GM04504 (cell line): ENCODE measurements at places on chromosomes 12 and 14.
A peak's percentile ranks its signal among the peaks of the same experiment; 100 is the strongest.

- DNase-seq: no peak
Measured at GRCh38 chr12:48961801-48962200, 4.5 kb upstream of the ARF3 start.

GRCh38 chr12:52524241-52524897 lies 4.2 kb upstream of the KRT5 start:
- DNase-seq: no peak

GRCh38 chr14:61321385-61322010 lies at the start of gene PRKCH:
Gene PRKCH (plus strand): TSS chr14:61321579. CDS start chr14:61322102, 523 bp downstream.
- no peak for DNase-seq

GRCh38 chr12:46388427-46389021 lies 16.0 kb upstream of the SLC38A2 start:
- DNase-seq: no peak

DNA sequence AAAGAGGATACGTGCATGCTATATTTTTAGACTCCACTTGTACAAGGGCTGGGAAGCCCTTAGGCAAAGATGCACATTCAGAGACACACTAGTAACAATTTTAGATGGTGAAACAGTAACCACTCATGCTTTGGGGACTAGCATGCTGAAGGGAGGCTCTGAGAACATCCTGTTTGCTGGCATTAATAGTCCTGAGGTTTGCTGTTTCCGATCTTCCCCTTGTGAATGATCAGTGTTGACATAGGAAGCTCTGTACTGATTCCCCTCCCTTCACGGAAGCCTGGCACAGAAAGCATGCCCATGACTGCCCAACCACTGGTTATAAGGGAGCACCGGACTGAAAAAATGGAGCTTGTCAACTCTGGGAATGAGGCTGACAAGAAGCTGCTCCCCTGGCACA lies 164.6 kb downstream of the GCH1 start:
- DNase-seq: no peak

DNA sequence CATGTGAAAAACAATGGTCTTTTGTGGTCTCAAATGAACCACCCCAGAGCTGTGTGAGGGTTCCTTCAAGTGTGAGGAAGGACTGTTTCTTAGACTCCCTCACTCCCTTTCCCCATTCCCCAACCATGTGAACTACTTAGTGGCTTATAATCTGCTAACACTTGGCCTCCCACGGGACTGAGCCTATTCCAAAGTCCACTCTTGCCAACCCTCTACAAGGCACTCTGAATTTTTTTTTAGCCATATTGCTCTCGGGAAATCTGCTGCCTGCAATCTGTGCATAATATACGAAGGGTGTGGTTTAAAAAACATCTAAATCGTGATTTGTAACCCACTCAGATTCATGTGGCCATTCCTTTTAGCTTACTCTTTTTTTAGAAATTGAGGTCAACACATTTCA lies 2.6 kb downstream of the SVOP start:
- DNase-seq: no peak

DNA sequence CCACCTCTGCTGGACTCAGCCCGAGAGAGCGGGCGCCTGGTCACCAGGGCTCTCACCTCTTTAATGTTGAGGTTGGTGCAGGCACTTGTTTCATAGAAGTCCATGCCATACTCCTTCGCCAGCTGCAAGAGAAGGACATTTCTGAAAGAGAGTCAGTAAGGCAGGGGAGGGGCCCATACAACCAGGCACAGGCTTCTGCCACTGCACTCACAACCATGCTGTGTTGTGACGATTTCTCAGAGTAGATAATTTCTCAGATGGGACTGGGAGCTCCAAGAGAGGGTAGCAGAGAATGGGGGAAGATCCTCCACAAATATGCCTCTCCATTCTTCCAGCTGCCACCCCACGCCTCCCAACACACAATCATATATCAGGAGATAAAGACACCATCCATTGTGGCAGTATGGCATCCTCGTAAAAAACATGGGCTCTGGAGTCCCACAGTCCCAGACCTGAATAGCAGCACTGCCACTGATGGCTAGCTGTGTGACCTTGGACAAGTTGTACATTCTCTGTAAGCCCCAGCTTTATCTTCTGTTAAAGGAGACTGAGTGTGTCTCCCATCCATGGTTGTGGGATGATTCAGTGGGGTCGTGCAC lies 6.2 kb upstream of the GPX2 start:
- DNase-seq: no peak

GRCh38 chr14:104644656-104645378 lies 40.2 kb upstream of the TMEM179 start:
- no peak for DNase-seq

- DNase-seq: no peak
Measured at GRCh38 chr12:2161473-2161872, 108.7 kb downstream of the CACNA1C start.

DNA sequence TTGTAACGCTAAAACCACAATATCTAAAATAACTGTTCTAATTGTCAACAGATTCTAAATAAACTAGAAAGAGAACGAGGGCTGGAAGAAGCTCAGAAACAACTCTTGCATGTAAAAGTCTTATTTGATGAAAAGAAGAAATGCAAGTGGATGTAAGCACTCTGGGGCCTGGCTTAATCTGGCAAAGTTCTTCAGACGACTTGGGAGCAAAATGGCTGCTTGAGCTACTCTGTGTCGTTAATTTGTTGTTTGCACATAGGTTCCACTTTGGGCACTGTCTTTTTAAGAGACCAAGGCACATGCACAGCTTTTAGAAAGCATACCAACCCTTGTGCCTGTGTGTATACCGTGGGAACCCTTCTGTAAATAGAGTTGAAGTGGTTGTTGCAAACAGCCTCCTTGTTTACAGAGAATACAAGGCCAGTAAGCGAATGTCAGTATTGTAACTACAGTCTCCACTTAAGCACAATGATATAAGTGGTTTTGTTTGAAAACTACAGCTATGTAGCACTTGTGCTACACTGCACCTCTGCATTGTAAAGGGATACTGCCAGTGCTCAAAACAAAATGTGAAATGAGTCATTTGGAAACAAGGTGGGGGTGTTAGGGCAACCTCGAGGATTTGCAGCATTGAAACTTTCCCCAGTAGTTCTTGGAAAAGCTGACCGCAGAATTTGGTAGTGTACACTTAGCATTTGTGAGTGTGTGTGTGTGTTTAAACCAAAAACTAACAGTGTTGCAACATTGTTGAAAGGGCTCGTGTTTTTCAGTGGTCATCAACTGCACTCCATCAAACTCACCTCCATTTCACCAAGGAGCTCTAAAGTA lies 154.3 kb downstream of the CEP83 start:
- no peak for DNase-seq

DNA sequence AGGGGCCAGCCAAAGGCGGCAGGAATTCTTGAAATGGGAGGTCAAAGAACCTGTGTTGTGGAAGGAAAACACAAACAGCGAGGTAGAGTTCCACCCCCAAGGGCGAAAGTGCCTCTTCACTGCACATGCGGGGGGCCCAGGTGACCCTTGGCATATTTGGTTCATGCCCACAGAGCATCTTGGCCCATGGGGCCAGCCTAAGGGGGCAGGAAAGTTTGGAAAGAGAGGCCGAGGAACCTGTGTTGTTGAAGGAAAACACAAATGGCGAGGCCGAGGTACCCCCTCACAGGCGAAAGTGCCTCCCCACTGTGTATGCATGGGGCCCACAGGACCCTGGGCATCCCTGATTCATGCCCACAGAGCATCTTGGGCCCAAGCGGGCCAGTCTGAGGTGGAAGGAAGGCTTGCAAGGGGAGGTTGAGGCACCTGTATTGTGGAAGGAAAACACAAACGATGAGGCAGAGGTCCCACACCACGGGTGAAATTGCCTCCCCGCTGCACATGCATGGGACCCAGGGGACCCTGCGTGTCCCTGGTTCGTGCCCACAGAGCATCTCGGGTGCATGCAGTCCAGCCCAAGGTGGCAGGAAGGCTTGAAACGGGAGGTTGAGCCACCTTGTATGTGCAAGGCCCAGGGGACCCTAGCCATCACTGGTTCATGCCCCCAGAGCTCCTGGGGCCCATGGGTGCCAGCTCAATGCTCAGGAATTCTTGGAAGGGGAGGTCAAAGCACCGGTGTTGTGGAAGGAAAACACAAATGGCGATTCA lies 384.1 kb downstream of the ALG10 start:
- no peak for DNase-seq

GRCh38 chr12:131639270-131639940 lies 71.5 kb upstream of the SFSWAP start:
- DNase-seq: no peak

DNA sequence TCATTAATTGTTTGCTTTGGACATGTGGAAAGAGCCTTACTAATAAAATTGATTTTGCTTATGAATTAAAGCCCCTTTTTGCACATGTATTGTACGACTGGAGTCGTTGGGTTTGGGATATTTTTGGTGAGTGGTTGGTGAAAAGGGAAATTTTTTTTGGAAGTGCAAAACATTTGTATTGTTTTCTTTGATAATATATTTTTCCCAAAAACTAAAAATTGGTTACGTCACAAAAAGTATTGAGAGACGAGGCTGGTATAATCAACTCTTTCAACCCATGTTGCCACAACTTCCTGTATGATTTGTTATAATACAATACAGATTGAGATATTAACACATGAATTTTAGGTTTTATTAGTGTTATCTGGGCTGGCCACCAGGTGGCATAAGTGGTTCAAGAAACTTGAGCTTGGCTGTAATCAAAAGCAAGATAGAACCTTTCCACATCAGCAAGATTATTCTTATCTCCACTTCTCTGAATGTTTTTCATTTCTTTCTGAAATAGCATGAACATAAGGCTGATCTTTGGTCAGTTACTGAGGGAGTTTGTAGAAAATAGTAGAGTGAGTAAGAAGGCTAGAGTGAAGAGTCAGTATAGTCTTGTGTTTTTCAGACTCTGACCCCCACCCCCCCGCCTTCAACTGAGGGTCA lies 8.7 kb downstream of the NGDN start:
- DNase-seq: peak; percentile 28

- no peak for DNase-seq
Measured at GRCh38 chr12:71737197-71737596, 17.5 kb upstream of the RAB21 start.

- no peak for DNase-seq
Measured at GRCh38 chr14:34983786-34984185, 994 bp downstream of the SRP54 start.

DNA sequence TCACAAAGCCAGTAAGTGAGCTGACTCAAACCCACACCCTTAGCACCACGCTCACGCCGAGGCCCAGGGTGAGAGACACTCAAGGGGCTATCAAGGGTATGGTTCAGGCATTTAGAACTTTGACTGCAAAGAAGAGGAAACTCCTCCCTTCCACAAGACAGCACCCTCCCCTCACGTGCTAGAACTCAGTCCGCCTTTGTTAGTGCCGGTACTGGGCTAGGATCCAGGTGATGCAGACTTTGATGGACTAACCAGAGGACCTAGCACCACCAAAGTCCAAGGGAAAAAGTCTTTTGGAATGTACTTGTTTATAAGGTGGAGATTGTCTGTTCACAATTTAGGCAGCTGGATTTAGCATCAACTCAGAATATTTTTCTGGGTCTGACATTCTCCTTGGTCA lies 33.7 kb downstream of the VWF start:
- DNase-seq: no peak

GRCh38 chr12:49232940-49233841 lies 31.7 kb upstream of the TUBA1C start:
- DNase-seq: no peak
